Stimulated activated CD8-positive, alpha-beta memory T cell treated with anti-CD3 and anti-CD28 coated beads, Interleukin-4, amount 100 ng/mL, for 1 hour (primary cell): ENCODE measurements at places on chromosomes 12 and 14.

- DNase-seq, result peak; percentile 23
Observed at GRCh38 chr14:23009939-23010726, at the start of gene C14orf93. Gene C14orf93, minus strand, starts transcription at chr14:23010143. Its CDS starts 11,120 bp downstream, at chr14:22999023.

- no peak for DNase-seq
Observed at GRCh38 chr14:56159066-56159465, 40.9 kb downstream of the PELI2 start.

- no peak for DNase-seq
Observed at GRCh38 chr12:57454566-57455373, at the start of gene INHBE. Gene INHBE, plus strand, starts transcription at chr12:57455307. Its CDS starts 230 bp downstream, at chr12:57455537.

DNA sequence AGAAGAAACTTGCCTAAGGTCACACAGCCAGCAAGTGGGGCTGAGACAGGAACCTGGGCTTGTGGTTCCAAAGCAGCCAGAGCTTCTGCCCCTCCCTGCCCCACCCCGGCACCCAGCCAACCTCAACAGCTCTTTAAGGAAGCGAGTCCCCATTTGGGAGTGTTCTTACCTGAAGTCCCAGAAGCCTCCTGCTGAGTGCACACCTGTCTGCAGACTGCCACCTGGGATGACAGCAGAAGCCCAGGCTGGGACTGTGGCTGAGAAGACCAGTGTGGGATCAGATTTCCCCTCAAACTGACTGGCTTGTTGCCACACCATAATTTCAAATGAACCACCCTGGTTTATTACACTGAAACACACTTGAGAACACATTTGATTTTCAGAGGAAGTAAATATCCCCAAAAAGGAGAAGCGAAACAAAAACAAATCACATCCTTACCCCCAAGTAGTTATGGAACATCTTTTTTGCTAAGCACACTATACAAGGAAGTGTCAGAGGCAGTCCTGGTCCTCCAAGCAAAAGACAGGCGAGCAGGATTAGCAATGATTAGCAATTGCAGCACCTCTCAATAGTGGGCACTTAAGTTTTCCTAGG, 6.3 kb upstream of the RIN3 start:
- no peak for DNase-seq

GRCh38 chr14:33836203-33836899, 114.5 kb downstream of the EGLN3 start:
- no peak for DNase-seq

DNA sequence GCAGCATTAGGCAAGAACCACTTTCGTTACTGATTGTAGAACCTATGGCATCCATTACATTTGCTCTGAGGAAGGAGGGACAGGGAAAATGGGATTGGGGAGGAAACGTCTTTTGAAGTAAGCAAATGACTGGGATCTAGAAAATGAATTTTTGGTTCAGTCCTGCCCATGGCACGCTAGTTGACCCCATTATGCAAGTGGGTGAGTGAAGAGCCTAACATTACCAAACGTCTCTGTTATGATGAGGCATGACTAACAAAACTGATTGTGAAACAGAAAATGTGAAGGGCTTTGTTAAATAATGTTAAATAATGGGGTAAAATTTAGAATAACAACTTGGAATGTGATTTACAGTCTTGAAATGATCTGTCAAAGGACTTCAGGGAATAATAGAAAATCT, 38.9 kb downstream of the CPSF2 start:
- no peak for DNase-seq

GRCh38 chr12:116533343-116534251, 25.6 kb upstream of the MAP1LC3B2 start:
- DNase-seq, result peak; percentile 50

DNA sequence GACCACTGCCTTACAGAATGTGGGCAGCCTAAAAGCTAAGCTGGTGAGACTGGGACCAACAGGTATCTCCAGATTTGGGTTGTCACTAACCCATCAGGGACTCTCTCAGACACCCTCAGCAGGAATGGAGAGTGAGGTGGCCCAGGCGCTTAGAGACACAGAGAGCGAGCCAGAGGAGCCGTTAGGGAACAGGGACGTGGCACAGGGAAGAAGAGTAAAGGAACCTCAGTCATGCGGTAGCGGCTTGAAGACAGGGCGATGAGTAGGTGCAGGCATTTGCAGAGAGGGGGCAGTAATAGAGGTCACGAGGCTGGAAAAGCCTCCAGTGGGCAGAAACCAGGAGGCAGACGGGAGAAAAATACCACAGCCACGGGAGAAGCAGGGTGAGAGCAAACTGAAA, 158.0 kb upstream of the CCND2 start:
- DNase-seq, result no peak

DNA sequence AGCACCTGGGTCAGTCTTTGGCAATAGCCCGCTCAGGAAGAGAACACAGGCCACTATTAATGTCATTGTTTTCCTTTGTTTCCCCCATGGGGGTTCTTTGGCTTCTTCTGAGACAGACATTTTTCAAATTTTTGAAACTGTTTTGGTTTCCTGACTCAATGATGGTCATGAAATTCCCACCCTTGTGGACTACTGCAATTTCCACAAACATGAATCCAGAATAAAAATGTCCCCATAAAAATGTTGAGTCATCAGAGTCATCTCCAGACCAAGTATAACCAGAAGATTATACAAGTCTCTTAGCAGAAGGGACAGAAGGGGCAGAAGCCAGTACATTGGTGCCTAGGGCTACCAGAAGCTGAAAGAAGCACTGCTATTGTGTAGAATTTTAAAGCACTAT, 29.1 kb downstream of the SLCO1A2 start:
- DNase-seq, result no peak

- no peak for DNase-seq
Observed at GRCh38 chr12:127970491-127970890, 296.5 kb upstream of the TMEM132C start.

DNA sequence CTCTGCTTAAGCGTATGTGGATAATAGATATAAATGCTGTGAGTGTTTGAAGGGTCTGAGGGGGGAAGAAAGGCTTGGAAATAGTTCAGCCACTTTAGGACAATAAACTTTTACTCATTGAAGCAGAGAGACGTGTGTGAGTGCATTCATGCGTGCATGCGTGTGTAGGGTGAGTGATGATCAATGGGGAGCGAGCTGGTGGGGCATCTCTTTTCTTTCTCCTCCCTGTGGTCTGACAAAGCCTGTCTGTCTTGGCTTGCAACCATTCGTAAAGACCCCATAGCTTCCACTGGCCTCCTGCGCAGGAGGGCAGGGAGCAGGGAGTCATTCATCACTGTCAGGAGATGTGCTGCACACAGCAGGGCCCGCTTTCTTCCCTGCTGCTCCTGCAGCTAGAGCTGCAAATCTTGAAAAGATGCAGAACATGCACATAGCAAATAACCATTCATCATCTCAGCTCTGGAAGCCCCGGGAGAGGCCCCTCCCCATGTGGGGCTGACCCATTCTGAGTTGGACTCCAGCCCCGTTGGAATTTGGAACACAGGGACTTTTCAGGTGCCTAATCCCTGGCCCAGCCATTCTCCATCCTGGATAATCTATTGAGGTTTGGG, 223.2 kb downstream of the PPM1H start:
- DNase-seq, result no peak

DNA sequence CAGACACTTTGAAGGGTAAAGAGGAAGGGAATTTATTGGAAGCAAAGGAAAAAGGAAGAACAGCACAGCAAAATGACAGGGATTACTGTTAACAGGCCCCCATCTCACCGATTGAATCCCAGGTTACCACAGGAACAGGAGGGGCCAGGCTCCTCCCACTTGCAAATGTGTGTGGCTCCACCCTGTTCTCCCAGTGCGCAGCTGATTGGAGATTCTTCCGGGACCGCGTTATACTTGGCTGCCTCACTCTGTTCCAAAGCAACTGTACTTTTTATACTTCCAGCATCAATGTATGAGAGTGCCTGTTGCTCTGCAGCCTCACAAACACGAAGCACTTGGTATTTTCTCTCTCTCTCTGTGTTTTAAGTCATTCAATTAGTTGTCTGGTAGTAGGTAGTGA, 273.6 kb upstream of the MDGA2 start:
- no peak for DNase-seq

DNA sequence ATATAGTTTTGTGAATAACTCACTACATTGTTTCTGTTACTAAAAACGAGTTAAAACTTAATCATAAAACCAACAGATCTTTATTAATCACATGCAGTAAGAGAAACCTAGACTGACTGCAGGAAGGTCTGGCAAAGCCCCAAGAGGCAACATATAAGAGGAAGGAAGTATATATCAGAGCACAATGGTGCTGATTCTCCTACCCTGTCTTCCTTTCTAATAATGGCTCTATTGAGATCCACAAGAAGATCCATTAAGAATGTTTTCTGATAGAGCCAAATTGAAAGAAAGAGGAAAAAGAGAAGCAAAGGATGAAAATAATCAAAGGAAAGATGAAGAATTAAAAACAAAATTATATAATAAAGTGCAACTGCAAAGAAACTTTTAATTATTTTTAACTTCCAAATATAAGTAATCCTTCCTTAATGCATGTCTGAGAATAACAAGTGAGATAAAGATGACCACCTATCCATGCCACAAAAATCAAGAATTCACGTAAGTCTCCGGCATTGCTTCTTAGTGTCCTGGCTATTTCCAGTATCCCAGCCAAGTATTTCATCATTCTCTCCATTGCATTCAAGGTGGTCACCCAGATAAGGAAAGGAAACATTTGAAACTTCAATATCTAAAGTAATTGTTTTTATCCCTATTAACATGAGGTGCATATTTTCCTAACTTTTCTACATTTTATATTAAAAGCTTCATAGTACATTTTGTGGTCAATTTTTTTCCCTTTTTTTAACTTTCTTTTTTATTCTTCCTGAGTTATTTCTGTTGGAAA, 62.2 kb downstream of the SOX5 start:
- no peak for DNase-seq

GRCh38 chr14:77120771-77121743, 20.5 kb downstream of the ZDHHC22 start:
- no peak for DNase-seq

DNA sequence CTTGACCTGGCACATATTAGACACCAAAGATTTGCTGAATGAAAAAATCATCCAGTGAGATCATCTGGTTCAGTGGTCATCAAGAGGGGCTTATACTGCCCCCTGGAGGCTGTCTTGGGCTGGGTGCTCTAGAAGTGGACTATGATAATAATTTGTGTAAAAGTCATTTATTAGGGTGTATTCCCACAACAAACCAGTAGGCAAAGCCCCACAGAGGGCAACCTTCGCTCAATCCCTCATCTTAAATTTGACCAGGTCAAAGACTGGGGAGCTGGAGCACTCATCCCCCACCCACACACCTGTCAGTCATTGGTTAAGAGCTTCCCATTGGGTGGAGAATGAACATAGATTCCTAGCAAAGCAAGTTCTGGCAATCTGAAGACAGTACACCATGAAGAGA, 20.0 kb upstream of the FICD start:
- no peak for DNase-seq

GRCh38 chr12:129848876-129849275, 54.9 kb downstream of the TMEM132D start:
- DNase-seq, result no peak

DNA sequence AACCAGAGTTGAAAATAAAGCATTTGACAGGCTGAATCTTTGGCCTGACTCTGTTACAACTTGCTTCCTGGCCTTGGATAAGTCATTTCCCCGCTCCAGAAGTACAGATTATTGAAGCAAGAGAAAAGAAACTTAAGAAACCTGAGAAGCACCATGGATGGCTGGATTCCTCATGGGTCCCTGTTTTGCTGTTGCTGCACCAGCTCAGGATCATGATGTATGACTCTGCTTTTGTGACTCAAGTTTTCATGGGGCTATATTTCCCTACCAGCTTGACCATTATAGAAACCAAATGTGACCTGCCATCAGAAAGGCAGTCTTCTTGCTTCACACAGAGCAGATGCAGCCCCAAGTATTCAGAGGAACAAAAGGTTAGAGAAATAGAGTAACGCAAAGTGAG, 921.8 kb downstream of the BCL11B start:
- no peak for DNase-seq

DNA sequence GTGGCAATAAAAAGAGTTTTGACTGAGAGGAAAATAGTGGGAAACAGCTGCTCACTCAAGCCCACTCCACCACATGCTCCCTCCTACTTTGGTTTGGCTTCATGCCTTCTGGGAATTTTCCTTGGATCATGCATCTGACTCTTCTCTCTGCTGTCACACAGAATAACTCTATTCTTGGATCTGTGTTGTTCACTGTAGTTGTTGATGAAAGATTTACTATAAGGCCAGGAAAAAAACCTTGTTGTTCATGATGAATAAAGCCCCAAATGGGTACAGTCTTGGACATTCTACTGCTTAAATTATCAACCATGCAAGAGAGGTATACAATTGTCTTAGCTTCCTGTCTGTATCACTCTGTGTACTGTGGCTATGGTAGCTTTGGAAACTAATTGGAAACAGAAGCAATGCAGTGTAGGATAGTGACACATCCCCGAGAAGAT, 70.5 kb downstream of the TMX1 start:
- DNase-seq, result no peak

DNA sequence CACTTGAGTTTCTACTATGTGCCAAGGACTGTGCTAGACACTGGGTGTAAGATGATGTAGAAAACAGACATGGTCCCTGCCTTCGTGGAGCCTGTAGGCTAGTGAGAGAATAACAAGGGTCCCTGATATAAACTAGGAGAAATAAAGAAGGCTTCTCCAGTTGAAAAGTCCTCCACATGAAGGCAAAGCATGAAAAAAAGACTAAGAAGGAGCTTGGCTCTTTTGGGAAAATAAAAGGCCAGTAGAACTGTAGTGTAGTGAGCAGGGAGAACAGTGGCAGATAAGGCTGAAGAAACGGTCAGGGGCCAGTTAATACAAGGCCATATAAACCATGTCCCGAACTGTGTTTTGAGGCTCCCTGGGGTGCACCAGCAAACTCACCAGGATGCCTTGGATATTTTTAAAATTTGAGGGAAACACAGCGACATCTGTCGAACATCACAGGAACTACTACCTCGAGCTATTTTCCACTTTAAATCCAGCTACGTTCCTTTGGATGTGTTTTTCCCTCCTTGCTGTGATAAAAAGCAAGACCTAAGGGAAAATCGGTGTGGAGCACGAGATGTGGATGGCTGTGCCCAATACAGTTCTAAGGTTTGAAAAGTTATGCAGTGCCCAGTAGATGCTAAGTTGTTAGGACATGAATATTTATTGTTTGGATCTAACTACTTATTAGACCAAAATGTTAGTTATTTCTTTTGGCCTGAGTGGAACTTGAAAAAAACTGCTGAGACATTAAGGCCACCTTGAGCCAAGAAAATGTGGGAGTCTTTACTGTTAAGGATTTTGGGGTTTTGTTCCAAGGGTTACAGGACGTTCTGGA, 8.5 kb upstream of the CFL2 start:
- no peak for DNase-seq
